ENCODE measurements at places on chromosomes 2 and 18. TPM values are rescaled to one million over a fixed set of nuclear protein-coding genes. Genes with fewer than 3 reads are reported as not detected.

GRCh38 chr2:192195548-192196418 is 1.1 kb upstream of the TMEFF2 start:
- no peak for DNase-seq

DNA sequence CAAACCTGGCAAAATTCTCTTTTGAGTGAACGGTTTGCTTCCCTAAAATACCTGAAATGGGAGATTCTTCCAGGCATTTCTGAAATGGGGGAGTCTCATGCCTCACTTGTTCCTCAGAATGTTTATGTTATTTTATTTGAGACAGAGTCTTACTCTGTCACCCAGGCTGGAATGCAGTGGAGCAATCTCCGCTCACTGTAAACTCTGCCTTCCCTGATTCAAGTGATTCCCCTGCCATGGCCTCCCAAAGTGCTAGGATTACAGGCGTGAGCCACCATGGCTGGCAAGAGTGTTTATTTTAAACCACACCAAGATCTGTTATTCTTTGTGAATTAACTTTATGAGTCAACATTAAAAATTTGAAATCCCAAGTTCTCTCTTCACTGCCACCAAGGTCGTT is 6.4 kb upstream of the FHL2 start:
- no peak for DNase-seq

DNA sequence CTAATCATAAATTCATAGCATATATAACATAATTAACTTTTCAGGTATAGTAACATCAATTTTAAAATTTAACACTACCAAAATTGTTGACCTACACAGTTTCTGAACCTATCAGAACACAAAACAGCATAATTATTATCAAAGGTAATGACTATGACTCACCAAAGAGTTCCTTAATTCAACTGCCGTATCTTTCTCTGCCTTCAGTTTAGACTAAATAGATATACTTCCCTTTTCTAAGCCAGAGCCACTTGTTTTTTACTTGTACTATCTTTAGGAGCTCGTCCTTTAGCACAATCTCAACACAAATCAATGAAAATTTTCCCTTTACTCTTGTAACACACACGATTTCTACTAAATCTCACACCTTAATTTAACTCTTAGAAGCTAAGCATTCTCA is 54.4 kb downstream of the CCDC88A start:
- no peak for DNase-seq

DNA sequence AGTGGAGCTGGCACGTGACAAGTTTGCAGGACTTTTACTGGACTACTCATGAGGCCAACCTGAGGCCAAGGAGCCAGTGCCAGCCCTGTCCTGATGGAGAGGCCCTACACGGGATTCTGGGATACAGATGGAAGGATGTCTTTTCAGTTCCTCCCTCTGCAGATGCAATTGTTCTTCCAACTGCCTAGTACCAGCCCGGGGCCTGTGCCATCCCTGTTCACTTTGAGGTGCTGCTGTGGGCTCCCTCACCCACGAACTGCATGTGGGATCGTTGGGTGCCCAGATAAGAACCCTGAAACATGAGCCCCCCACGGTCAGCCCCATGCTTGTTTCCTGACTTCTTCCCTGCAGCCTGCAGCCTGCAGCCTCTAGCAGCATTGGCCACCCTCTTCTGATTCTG is 25.3 kb upstream of the LAPTM4A start:
- no peak for DNase-seq

DNA sequence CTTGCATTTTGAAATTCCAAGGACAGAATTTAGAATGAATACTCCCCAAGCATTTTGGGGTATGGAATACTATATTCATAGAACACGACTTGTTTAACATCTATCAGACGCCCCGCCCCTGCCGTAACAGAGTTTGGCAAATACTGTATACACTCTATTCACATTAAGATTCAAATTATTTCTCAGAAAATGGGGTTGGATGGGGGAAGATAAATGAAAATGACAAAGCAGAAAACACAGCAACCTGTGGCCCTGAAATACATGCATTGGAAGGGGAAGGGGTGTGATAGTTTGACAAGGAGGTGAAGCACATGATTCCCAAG is 634.6 kb upstream of the SLC39A10 start:
- DNase-seq = no peak

- no peak for DNase-seq
Observed at GRCh38 chr2:9144617-9145016, 62.0 kb upstream of the ASAP2 start.

- DNase-seq = no peak
Observed at GRCh38 chr2:7196883-7197282, 279.7 kb downstream of the RNF144A start.

GRCh38 chr2:41691561-41691960 is 356.3 kb upstream of the PKDCC start:
- no peak for DNase-seq

DNA sequence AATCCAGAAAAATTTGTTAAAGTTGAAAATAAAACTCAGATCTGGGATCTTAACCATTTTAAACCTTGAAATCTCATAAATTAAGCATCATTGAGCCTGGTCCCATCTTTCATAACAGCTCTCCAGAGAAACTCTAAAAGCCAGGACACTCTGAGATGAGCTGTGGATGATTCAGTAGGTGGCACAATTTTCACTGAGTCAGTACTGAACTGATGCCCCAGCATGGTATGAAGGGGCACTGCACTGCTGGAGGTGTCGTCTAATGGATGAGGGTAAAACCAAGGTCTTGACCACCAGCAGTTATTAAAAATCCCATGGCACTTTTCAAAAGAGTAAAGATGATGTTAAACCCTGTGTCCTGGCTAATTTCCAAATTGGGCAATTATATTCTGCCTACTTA is 170.6 kb downstream of the FIGN start:
- no peak for DNase-seq

The SERPINB5 gene
- not detected for polyA plus RNA-seq

The NDC80 gene
- polyA plus RNA-seq = 1.3 TPM

The RSAD2 gene
- 15.0 TPM for polyA plus RNA-seq
